Renal cortical epithelial cell (primary cell): ENCODE measurements at places on chromosomes 7 and 10.

- no peak for DNase-seq
These were observed 88.6 kb downstream of the INPP5A start for GRCh38 chr10:132626019-132626760.

DNA sequence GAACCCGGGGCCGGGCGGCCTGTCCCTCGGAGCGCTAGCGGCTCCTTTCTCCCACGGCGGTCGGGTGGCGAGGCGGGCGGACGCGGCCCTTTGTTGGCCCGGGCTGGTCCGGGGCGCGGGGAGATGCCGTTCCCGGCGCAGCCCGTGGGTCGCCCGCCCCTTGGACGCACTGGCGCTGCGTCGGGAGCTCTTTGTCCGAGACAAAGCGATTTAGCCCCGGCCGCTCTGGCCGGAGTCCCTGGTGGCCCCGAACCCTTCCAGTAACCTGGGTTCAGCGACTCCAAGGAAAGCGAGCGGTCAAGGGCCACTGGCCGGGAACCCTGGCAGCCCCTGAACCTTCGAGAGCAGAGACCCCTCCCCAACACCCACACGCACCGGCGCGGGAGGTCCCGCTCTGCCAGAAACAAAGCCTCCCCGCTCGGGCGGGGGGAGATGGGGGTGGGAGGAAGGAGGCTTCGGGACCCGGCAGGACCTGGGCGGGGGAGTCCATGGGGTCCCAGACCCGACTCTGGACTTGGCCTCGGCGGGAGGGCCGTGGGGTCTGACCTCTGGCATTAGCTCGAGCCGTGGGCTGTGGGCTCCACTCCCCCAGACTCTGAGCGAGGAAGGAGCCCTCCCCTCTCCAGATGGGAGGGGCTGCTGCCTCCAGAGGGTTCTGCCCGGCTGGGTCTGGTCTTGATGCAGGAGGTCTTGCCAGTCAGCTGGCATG lies 836 bp downstream of the DPYSL4 start:
- no peak for DNase-seq

- DNase-seq: no peak
These were observed 6.0 kb downstream of the CPXM2 start for GRCh38 chr10:123885406-123886170.

GRCh38 chr10:91389636-91390512 lies 20.3 kb upstream of the HECTD2 start:
- peak; percentile 59 for DNase-seq

- no peak for DNase-seq
These were observed 38.8 kb upstream of the SLC35G1 start for GRCh38 chr10:93854975-93855374.

- DNase-seq: no peak
These were observed 253.7 kb downstream of the PTEN start for GRCh38 chr10:88116971-88117626.

GRCh38 chr10:110416776-110417711 lies 80.7 kb upstream of the DUSP5 start:
- peak; percentile 72 for DNase-seq

DNA sequence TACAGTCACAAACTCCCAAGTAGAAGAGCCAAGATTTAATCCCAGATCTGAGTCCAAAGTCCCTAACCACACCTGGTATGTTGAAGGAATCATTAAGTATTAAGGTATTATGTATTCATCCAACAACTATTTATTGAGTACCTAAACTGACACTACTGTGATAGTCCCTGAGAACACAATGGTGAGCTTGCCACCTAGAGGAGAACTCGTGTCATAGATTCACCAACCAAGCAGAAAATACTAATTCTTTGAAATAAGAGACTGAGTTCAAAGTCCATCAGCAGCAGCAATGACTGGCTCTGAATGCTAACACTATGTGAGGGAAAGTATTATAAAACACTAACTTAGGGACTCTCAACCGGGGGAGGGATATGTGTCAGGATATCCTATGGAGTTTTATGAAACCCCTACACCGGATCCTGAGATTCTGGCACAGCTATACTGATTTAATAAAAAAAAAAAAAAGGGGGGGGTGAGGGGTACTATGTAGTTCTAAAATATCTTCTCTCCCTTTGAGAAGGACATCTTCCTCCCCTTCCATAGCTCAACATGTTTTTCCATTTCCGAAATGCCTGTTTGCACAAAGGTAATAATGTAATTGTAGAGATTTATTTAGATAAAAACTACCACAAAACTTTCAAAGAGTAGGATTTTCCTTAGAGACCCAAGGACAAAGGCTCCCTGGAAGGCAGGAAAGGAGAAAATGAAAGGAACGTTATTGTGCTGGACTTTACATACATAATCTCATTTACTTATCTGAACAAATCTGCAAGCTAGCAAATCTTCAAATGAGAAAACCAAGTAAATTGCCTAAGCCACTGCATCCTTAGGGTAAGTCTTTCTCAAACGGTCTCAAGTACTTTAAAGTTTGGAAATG lies 1.6 kb downstream of the NCOA4 start:
- DNase-seq: peak; percentile 90

DNA sequence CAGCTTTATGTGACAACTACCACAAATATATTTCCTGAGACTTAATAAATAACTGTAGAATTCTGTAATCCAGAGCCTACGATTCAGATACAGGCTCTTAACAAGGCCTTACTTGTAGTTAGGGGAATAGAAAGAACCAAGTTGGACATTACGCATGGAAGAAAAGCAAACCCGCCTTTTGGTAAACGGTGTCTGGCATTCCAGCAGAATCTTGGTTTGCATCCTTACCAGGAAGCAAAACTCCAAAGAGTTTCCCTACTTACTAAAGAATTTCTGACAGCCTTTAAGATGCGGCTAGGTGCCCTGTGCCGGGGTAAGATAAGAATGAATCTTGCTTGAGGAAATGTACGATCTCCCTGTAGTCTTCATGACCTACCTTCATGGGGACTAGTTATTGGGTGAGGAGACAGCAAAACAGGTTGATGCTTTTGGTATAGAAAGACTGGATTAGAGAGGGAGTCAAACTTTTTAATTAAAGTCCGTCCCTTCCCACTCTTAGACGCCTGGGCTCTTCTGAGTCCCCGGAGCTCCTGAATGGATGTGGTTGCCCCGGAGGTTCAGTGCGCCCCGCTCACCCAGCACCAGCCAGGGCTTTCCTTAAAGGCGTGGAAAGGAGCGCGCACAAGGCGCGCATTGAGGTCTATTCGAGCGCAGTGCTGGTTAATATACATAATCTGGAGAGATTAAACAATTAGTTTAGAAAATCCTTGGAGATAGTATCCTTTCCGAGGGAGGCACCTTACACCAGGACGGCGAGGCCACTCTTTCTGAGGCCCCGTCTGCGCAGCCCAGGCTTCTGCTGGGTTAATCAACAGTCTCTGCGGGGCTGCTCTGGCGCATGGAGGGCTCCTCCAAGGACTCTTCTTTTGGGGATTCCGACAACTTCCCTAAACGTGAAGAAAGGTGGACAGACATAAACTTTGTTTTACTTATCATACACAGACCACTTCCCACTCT lies 11.5 kb downstream of the PTF1A start:
- no peak for DNase-seq

- no peak for DNase-seq
These were observed 97.1 kb downstream of the JCAD start for GRCh38 chr10:29962166-29962850.

DNA sequence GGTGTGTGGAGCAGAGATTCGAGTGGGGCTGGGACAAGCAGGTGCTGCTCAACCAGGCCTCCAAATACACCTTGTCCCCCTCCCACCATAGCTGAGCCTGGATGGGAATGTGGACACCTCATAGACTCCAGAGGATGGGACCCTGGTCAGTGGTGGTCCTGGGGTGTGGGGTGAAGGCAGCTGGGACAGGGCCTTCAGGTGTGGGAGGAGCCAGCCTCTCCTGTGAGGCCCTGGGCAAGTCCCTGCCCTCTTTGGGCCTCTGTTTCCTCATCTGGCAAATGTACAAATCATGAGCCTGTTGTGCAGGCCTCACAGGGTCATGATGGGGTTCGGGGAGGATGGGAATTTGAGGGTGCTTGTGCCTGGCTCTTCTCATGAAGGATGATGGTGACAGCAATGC lies 362.9 kb upstream of the NUPR2 start:
- no peak for DNase-seq

DNA sequence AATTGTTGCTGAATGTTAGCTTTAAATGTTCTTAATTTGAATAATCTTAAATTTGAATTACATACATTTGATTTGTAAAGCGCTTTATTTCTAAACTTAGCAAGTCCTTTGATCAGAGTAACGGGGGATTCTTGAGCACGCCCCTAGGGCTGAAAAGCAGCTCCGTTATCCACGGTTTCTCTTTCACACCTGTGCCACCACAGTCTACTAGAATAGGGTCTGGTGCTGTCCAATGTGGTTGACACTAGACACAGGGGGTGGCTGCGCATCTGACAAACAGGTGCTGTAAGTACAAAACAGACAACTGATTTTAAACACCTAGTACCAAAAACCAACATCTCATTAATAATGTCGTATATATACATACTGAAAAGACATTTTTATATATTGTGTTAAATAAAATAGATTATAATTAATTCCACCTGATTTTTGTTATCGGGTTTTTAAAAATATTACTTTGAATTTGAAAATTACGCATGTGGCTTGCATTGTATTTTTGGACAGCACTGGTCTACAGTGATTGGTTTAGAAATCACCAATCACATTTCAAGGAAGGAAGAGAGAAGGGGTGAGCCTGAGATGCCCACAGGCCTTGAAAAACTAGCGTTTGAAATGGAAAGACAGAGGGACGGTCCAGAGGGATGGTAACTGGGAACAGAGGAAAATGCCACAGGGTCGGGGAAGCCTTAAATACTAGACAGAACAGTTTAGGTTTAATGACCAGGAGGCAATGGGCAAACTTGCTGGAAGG lies 7.3 kb downstream of the SEPHS1 start:
- no peak for DNase-seq

GRCh38 chr7:91242097-91242844 lies 22.0 kb upstream of the FZD1 start:
- peak; percentile 80 for DNase-seq

DNA sequence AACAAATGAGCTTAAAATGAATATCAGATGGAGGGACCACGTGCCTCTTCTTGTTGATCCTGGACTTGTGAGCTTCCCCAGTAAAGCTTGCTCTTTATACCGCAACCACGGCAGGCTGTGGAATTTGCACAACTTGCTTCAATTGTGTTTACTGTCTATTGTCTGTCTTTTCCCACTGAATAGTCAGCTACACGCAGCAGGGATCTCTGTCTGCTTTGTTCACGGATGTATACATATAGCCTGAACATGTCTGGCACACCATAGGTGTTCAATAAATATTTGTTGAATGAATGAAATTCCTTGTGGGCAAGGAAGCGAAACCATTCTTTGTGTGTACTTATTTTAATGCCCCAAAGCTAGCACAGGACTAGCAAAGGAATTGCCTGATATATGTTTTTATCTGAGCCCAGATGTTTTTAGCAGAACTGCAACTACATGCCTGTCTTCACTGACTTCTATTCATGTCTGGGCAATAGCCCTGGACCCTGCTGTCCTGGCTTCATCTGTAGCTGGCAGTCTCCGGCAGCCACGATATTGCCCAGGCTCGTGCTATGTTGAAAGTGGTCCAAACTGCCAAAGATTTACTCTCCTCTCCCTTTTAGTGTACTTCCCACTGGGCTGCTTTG lies 29.9 kb upstream of the IFRD1 start:
- peak; percentile 66 for DNase-seq

DNA sequence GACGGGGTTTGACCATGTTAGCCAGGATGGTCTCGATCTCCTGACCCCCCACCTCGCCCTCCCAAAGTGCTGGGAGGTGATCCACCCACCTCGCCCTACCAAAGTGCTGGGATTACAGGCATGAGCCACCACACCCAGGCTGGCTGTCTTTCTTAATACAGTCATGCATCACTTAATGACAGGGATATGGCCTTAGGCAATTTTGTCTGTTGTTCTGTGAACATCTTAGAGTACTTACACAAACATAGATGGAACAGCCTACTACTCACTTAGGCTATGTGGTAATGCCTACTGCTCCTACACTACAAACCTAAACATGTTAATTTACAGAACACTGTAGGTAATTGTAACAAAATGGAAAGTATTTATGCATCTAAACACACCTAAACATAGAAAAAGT lies 106.6 kb upstream of the KCNMA1 start:
- no peak for DNase-seq

DNA sequence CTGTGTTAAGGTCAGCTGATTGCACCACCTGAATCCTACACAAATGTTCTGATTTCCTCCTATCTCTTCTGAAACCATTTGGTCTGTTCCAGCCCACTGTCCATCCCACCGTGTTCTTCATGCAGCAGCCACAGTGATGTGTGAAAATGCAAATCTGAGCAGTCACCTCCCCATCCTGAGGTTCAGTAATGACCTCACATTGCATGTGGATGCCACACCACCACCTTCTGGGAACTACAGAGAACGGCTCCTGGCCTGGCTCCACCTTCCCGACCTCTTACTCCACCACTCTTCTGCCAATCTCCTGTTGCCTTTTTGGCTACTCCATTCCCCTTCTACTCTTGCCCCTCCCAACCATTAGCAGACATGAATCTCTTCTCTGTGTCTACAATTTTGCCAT lies 244.4 kb downstream of the TNS3 start:
- no peak for DNase-seq

GRCh38 chr7:123635551-123636359 lies 19.9 kb upstream of the LMOD2 start:
- DNase-seq: peak; percentile 46

DNA sequence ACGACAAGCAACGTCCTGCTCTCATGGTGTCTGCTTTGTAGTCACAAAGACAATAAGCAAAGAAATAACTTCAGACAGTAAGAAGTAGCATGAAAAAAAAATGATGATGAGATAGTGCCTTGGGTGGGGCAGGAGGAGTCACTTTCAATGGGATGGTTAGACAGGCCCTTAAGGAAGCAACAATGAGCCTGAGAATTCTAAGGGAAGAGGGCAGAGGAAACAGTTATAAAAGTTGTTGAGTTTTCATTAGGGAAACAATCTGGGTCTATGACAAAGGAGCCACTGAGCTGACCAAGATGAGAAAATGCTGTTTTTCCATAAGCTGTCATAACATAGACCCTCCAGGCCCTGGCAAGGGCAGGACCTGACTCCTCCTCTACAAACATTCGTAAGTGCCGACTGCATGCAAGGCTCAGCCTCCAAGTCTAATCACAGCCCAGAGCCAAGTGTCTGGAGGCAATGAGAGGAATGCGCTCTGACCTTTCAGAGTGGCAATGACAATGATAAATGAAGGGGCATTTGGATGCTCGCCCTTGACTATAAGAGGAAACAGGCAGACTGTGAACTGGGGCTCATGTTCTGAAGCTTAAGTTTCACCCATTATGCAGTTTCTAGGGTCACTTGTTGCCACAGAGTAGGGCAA lies 43.7 kb downstream of the PPP1R3C start:
- DNase-seq: peak; percentile 16

GRCh38 chr10:59557642-59558041 lies 152.0 kb downstream of the SLC16A9 start:
- DNase-seq: peak; percentile 9

DNA sequence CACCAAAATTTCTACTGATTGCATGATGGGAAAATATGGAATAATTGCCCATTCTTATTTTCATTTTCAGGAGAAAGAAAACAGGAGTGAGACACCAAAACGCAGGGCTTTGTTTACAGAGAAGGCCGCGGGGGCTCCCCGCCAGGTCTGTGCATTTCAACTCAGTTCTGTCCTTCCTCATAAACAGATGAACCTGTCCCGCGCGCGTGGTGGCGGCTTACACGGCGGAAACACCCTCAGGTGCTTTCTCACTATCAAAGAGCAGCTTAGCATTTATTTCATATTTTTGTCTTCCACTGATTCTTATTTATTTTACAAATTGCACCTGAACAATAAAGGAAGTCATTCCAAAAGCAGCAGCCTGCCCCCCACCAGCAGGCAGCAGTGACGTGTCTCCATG lies 579.4 kb downstream of the PTPRN2 start:
- no peak for DNase-seq

- no peak for DNase-seq
These were observed 13.1 kb downstream of the GPER1 start for GRCh38 chr7:1100834-1101562.

GRCh38 chr7:126213876-126214275 lies 1038.9 kb downstream of the GRM8 start:
- DNase-seq: no peak
